ENCODE measurements at places on chromosomes 5 and 9. TPM values are rescaled to one million over a fixed set of nuclear protein-coding genes. Genes with fewer than 3 reads are reported as not detected.

The DMRTA1 gene
- total RNA-seq, result 0.41 TPM

The SHB gene
- total RNA-seq, result 20.7 TPM

GRCh38 chr5:12885018-12885417 lies 980.8 kb upstream of the CTNND2 start:
- no peak for DNase-seq
- H3K36me3 ChIP-seq, result no peaks in the 10 kb centered on the region
- H3K4me1 ChIP-seq, result no peaks in the 10 kb centered on the region
- no peak overlapping the region for H3K4me3 ChIP-seq
- H3K27me3 ChIP-seq, result no peaks in the 10 kb centered on the region
- no peak overlapping the region for H3K27ac ChIP-seq

GRCh38 chr9:7338586-7339281 lies 460.8 kb downstream of the DMAC1 start:
- H3K27ac ChIP-seq, result no peak overlapping the region
- H3K27me3 ChIP-seq, result no peaks in the 10 kb centered on the region
- H3K36me3 ChIP-seq, result no peaks in the 10 kb centered on the region
- peaks cover 23% of the 10 kb centered on the region for H3K4me1 ChIP-seq
- DNase-seq, result no peak

DNA sequence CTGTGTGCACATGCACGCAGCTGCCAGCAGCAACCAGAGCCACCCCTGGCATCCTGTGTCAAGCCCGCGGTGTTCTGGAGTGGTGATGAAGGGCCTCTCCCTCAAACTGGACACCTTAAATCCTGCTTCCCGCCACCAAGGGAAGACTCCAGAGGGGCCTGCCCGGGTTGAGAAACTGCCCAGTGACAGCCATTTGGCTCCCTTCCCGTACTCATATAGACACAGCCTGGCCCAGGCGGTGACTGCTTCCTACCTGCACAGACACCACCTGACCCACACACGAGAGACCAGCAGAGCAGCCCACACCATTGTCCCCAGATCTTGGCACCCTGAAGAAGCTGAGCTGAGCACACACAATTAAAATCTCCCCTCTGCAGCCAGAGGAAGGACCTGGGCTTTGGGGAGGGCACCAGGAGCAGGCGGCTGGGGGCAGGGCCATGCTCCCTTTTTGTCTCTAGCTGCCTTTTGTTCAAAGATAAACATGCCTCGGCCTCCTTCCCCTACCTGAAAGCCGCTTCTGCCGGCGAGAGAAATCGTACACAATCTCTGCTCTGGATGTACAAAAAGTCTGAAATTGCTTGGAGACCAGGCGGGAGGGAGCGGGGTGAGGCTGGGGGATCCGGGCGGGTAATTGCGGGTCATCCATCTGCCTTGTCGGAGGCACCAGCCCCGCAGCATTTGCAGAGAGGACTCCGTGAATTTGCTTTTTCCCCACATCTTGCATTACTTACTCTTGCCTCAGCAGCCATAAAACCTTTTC lies 78.4 kb downstream of the TSPAN17 start:
- H3K36me3 ChIP-seq, result no peaks in the 10 kb centered on the region
- H3K27ac ChIP-seq, result no peak overlapping the region

DNA sequence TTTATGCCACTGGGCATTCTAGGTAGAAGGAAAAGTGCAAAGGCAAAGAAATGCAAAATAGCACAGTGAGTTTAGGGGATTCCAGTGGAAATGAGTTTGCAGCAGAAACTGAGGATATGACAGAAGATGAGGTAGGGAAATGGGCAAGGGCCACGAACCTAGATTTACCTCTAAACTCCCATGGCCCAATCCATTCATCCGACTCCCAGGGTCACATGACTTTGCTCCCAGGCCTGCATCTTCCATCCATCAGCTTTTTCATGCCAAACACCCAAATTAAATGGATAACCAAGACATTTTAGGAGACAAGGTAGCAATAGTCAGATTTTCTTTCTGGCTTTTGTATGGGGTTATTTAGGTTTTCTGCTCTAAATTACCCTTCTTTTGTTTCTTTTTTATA lies 22.2 kb upstream of the FABP6 start:
- H3K27ac ChIP-seq, result no peak overlapping the region
- H3K4me3 ChIP-seq, result no peak overlapping the region
- H3K27me3 ChIP-seq, result no peaks in the 10 kb centered on the region
- H3K4me1 ChIP-seq, result no peaks in the 10 kb centered on the region
- no peak for DNase-seq

Measured in A673 (cell line).